ENCODE measurements at places on chromosomes 12 and 14. TPM values are rescaled to one million over a fixed set of nuclear protein-coding genes. Genes with fewer than 3 reads are reported as not detected.

DNA sequence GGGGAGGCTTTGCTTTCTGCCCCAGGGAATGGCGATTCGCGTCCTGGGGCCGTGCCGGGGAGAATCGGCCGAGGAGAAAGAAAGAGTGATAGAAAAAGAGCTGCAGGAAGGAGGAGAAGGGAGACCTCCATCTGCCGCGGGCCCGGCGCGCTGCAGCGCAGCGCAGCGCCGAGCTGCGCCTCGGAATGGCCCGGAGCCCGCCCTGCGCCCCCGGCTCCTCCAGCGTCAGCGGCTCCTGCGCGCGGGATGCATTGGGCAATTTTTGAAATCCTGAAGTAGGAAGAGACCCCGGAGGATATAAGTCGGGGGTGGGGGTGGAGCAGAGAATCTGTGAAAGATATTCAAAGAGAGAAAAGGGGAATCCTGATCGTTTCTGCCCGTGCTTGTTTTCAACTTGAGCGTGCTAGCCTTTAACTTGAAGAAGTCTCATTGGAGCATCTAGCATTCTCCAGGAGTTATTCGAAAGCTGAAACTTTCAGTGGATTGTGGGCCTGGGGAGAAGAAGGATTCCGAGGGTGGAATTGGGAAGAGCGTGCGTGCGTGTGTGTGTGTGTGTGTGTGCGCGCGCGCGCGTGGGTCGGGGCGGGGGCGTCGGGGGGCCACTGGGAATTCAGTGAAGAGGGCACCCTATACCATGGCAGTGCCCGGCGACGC lies 441 bp downstream of the PDE3A start:
- no peak overlapping the region for H3K27ac ChIP-seq
- H3K4me1 ChIP-seq, result no peaks in the 10 kb centered on the region

DNA sequence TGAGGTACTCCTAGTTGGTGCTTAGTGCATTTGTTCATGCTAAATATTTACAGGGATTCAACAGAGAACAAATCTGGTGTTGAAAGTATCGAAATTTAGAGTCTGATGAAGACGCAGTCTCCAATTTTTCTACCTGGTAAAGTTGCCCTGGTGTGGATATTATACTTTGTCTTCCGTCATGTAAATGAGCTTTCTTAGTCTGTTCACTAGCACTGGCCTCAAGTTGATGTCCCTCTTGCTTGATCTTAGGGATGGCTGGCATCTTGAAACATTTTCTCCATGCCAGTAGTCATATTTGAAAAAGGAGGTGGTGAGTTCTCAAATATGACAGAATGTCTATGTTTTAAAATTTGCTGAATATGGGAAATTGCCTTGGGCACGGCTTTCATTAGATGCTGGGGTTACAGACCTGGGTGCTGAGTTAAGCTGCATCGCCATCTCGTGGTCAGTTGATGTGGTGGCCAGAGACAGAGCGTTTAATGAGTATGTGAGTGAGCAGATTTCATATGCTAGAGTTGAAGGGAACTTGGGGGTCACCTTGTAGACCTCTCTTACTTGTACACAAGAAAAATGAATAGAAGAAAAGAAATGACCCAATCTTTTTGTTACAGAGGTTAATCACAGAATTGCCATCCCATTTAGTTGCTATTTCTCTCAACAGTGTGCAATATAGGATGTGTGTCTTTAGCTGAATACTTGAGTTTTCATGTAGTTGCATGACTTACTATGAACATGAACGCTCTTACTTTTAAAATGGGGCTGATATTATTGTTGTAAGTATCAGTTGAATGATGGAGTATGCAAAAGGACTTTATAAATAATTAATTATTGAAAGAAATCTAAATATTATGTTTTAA lies 172.8 kb upstream of the DCN start:
- H3K27me3 ChIP-seq, result no peaks in the 10 kb centered on the region
- peaks cover 8% of the 10 kb centered on the region for H3K4me1 ChIP-seq
- no peak overlapping the region for H3K27ac ChIP-seq
- no peaks in the 10 kb centered on the region for H3K36me3 ChIP-seq
- H3K4me3 ChIP-seq, result no peak overlapping the region

DNA sequence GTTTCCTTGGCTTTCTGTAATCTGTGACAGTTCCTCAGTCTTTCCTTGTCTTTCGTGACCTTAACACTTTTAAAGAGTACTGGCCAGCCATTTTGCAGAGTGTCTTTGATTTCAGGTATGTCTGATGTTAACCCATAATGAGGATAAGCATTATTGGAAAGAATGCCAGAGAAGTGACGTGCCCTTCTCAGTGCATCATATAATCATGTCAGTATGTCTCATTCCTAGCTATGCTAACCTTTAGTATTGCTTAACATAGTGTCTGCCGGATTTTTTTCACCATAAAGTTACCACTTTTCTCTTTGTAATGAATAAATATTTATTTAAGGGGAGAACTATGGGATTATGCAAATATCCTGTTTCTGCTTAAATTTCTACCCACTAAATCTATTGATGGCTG lies 28.5 kb downstream of the RERG start:
- DNase-seq, result no peak
- H3K4me1 ChIP-seq, result no peaks in the 10 kb centered on the region
- no peak overlapping the region for H3K27ac ChIP-seq
- no peaks in the 10 kb centered on the region for H3K27me3 ChIP-seq

GRCh38 chr12:92605621-92606170 lies 97.1 kb upstream of the PLEKHG7 start:
- H3K27me3 ChIP-seq, result no peaks in the 10 kb centered on the region
- DNase-seq, result no peak
- H3K36me3 ChIP-seq, result no peaks in the 10 kb centered on the region
- H3K4me3 ChIP-seq, result no peak overlapping the region
- H3K4me1 ChIP-seq, result no peaks in the 10 kb centered on the region

Gene WBP11
- 28.2 TPM for total RNA-seq

DNA sequence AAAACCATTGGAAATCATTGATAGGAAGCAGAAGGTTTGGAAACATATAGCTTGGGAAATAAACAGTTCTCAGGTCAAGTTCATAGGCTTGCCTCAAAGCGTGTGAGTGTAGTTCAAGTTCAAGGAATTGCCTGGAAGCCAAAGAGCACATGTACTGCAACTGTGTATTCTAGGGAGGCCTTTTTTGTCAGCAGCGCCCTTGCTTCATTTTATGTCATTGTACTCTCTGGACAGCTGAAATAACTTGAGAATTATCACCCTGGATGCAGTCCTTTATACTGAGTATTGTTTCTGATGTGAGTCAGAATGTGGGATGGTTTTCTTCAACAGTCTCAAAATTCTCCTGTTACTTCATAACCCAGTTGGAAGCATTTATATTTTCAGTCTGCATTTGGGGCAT lies 16.0 kb upstream of the EVL start:
- no peak overlapping the region for H3K4me3 ChIP-seq
- no peak overlapping the region for H3K27ac ChIP-seq
- no peaks in the 10 kb centered on the region for H3K27me3 ChIP-seq
- H3K4me1 ChIP-seq, result peaks cover 6% of the 10 kb centered on the region
- DNase-seq, result peak; percentile 75
- H3K36me3 ChIP-seq, result no peaks in the 10 kb centered on the region

Gene ACVRL1
- 0.81 TPM for total RNA-seq

DNA sequence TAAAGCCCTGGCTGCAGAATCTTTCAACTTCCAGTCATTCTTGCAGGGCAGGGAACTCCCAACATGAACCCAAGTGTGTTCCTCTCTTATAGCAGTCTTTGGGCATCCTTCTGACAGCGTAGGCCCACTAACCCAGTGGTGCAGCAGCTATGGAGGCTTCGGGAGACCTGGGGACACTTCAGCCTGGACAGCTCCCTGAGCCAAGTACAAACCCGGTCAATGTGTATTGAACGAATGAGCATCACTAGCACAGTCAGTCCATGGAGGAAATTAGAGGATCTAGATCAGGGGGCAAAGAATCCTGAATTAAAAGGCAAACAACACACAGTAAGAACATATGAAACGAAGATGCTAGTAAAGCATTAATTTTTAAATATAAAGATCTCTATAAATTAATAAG lies 41.8 kb downstream of the KIAA0586 start:
- H3K36me3 ChIP-seq, result peaks cover 18% of the 10 kb centered on the region
- DNase-seq, result no peak
- H3K4me3 ChIP-seq, result no peak overlapping the region
- H3K27ac ChIP-seq, result no peak overlapping the region
- no peaks in the 10 kb centered on the region for H3K4me1 ChIP-seq

DNA sequence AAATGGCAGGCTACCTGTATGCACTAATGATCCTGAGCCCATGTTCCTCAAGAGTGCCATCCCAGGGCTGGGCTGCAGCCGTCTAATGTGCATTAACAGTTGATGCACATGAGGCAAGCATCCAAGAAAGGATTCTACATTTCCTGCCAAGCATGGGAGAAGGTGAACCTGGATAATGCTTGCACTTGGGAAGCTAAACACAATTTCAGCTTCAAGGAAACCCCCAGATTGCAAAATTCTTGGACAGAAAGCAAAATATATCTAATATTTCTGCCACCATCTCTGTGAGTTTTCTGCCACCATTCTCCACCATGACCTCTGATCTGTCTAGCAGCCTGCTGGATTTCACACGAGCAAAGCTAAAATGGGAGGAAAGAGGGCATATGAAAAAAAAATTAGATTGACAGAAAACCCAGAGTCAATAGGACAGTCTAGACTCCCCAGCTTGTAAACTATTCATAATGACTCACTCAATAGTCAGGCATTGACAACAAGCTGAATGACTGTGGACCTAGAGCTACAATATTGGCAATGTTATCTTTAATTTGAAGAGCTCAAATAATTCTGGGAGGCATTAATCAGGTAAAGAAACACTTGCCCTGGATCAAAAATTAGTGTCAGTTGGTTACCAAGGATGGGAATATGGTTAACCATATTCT lies 91.9 kb upstream of the BCL2L14 start:
- H3K4me3 ChIP-seq, result no peak overlapping the region
- no peaks in the 10 kb centered on the region for H3K4me1 ChIP-seq
- DNase-seq, result no peak
- no peaks in the 10 kb centered on the region for H3K36me3 ChIP-seq
- no peaks in the 10 kb centered on the region for H3K27me3 ChIP-seq
- no peak overlapping the region for H3K27ac ChIP-seq

Gene ACACB
- total RNA-seq, result 52.3 TPM

Measured in cardiac muscle cell (in vitro differentiated cells and primary cell).